Non-pigmented ciliary epithelial cell (primary cell): ENCODE measurements at places on chromosomes 7 and 10.
A peak's percentile ranks its signal among the peaks of the same experiment; 100 is the strongest.

DNA sequence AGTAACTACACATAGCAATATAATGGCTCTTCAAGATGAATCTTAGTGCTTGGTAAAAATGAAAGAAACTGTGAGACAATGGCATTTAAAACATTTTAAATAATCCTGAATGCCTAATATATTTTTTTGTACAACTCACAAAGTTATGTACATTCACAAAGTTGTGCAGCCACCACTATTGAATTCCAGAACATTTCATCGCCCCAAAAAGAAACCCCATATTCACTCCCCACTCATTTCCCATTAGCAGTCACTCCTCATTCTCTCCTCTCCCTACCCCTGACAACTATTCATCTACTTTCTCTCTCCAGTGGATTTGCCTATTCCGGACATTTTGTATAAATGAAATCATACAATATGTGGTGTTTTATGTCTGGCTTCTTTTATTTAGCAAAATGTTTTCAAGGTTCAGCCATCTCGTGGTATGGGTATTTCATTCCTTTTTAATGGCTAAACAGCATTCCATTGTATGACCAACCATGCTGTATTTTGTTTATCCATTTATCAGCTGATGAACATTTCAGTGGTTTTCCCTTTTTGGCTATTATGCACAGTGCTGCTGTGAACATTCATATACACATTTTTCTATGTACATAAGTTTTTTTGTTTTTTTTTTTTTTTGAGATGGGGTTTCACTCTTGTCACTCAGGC, 34.7 kb downstream of the ENTPD7 start:
- DNase-seq: peak; percentile 71

DNA sequence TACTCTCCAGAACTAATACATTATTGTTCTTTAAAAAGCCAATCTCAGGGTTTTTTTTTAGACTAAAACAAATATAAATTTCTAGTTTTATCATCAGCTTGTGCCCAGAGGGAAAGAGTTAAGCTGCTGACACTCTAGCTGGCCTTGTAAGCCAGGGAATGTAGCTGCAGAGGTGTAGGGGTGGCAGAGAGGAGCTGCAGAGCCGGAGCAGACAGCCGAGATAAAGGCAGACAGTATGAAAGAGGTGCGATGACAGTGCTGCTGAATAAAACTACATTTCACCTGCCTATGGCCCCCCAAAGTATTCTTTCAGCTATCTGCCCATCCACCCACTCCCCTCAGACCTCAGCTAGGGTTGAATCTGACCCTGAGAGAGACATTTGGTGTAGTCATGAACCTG, 653.7 kb upstream of the ZWINT start:
- DNase-seq: no peak

GRCh38 chr10:108450280-108450679, 1285.8 kb upstream of the SORCS1 start:
- no peak for DNase-seq

DNA sequence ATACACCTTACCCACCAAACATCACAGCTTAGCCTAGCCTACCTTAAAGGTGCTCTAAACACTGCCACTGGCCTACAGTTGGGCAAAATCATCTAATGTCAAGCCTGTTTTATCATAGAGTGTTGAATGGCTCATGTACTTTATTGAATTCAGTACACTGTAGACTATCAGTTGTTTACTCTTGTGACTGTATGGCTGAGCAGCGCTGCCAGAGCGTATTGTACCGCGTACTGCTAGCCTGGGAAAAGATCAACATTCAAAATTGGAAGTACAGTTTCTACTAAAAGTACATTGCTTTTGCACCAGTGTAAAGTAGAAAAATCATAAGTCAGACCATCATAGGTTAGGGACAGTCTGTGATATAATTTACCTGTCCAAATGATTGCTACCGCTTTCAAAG, 226.8 kb downstream of the PRPF18 start:
- DNase-seq: no peak

DNA sequence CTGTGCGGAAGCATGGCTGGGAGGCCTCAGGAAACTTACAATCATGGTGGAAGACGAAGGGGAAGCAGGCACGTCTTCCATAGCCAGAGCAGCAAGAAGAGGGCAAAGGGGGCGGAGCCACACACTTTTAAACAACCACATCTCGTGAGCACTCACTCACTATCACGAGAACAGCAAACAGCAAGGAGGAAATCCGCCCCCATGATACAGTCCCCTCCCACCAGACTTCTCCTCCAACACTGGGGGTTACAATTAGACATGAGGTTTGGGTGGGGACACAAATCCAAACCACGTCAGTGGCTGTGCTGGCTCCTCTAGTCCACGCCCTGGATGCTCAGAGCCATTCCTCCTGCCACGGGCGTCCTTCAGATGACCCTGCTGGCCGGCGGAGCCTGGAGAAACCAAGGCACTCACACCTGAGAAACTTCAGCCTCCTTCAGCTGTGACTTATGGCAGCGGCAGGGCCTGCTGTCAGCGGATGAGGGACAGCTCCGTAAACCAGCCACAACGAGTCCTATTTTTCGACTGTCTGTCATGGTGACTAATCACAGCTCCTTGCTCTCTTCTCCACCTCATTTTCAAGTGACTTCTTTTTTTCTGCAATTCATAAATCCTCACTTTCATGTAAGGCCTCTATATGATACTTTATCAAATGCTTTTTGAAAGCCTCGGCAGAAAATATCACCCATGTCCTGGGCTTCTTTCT, 167.9 kb upstream of the PFKP start:
- DNase-seq: no peak

DNA sequence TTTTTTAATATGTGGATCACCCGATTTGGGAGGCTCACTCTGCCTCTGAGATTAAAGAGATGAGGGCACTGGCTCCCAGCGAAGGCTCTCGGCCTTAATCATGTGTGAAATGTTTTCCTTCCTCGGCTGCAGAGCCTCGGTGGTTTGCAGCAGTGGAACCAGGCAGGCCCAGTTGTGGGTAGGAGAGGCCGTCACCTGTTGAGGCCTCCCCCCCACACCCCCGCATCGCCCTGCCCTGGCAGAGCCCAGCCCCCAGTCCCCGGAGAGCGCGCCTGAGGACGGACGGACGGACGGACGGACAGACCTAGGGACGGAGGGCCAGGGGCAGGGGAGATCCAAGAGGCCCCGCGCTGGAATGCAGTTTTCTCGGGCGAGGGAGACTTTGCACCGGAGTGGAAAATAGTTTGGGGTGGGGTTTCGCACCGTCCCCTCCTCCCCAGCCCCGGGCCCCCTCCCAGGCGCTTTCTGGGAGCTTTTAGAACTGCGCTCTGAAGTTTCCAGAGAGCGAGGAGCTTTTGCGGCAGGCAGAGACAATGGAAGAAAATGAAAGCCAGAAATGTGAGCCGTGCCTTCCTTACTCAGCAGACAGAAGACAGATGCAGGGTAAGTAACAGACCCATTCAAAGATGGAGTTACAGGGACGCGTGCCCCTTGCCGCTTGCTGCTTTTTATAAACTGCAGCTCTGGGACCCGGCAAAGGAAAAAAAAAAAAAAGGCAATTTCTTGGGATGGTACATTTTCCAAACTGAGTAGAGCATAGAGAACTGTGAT, at the start of gene KIAA1217:
Gene KIAA1217 (plus strand): TSS at position 478 of the 771 bp plus-strand sequence. CDS start 56 bp downstream, at position 534.
- no peak for DNase-seq

DNA sequence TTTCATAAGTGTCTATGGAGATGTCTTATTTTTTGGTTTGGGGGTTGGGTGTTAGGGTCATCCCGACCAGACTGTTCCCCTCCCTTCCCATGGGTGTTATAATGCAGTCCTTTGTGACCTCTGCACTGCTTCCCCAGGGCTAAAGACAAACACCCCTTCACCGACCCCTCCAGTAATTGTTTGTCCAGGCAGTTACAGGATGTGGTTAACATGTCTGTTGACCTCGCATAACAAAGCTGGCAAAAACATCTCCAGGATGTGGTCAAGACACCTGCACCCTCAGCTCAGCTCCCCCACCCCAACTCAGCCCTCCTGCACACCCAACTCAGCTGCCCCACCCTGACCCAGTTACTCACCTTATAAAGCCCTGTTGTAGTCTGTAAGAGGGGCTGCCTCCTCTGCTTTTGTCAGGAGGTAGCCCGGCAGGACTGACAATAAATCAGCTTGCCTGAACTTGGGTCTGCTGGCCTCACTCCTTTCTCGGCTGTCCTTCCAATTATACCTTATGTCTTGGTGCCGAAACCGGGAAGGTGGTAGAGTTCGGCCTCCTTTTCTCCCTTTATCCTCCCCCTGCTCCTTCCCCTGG, 102.2 kb downstream of the ZNF92 start:
- no peak for DNase-seq
